Myocyte (in vitro differentiated cells): ENCODE measurements at places on chromosomes 4 and X.

- peak; percentile 89 for DNase-seq
Observed at GRCh38 chr4:3481113-3481531, 18.0 kb downstream of the DOK7 start.

DNA sequence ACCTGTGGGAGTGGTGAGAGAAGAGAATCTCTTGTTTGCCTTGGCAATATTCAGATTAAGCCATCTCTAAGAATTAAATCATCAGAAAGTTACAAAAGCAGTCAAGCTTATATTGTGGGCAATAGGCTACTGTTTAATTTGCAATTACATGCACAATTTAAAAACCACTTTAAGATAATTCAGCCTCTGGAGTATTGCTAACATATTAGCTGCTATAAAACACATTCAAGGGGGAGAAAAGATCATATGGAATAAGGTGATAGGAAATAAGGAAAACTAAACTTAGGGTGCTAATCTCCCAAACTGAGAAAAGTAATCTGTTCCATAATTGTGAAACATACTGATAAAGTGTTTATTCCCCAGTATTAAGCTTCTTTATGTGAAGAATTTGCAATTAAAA, 103.9 kb downstream of the ARAP2 start:
- DNase-seq, result no peak

DNA sequence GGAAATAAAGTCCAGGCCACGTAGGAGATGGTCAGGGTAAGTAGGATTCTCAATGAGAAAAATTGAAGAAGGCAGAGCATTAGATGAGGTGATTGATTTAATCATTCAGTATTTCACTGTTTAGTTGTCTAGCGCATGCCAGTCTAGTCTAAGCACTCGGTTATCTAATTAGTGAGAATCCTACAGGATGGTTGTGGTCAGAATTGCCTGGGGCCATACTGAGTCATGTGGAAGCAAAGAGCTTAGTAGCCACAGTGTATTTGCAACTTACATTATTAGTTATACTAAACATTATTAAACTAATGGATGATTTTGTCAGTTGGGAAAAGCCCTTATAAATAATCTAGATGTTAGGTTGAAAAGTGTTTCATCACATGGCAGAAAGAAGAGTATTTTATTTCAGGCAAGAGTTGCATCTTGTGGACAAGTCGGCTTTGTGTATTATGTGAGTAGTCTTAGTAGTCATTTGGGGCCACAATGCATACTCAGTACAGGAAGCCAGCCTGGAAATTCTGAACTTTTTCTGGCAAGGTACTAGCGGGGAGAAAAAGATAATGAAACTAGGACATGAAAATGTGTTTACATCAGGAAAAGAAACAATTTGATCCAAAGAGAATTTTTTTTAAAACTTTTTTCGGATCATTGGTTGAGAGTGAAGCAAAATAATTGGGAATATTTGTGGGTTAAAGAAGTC, 31.9 kb downstream of the CPEB2 start:
- DNase-seq, result no peak

DNA sequence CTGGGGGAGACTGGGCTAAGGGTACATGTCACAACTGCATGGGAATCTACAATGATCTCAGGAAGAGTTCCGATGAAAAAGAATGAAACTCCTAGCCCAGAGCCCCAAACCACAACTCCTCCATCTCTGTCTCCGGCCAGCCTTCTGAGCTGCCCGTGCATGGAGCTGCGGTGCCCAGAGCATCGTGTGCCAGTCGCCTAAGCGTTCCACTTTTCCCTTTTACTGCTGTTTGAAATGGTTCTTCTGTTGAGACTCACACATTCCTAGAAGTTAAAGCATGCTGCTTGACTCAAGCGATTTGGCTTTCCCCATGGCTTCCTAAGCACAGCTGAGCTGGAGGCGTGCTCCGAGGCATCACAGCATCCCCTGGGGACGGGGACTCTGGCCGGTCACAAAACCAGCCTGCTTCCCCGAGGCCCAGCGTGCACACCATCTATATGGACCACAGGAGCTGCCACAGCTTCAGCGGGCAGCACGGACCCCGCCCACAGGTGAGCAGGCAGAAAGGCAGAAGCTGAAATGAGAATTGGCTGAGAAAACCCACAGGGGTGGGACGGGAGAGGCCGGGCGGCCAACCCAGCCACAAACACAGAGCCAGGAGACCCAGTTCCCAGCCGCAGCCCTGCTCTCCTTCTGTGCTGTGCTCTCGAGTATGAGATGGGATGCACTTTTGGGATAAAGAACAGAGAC, 5.0 kb downstream of the CCNQ start:
- no peak for DNase-seq

- no peak for DNase-seq
Observed at GRCh38 chr4:16168710-16169388, 57.4 kb downstream of the TAPT1 start.

DNA sequence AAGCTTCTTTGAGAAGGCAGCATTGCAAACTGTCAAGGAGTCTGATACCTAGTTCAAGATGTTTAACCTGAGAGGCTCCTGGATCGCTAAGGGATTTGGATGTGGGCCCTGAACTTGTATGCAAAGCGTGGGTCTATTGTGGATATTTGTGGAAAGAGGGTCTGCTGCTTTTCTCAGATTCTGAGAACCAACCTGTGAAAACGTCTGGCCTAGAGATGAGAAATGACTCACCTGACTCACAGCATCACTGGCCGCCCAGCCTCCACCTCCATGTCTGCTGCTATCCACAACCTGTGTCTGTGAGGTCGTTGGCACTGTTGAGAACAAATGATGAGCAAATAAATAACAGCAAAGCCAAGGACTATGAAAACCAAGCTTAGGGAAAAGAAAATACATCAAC, 33.3 kb upstream of the PROM1 start:
- DNase-seq, result no peak

DNA sequence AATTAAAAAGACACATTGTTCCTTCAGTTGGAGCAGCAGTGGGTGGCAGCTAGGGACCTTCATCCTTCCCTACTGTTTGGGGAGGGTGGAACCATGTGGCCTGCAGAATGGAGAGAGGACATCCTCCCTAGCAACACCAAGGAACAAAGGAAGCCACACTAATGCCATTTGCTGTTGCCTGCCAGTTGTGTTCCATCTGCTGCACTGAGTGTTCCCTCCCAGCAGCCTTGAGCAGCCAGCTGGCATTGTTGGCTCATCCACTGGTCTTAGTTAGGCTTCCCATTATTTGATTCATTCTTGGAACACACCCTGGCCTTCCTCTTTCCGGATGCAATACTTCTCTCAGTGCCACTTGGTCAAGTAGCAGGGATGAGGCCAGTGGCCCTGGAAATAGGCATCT, 25.0 kb upstream of the HMGB3 start:
- DNase-seq, result peak; percentile 49

DNA sequence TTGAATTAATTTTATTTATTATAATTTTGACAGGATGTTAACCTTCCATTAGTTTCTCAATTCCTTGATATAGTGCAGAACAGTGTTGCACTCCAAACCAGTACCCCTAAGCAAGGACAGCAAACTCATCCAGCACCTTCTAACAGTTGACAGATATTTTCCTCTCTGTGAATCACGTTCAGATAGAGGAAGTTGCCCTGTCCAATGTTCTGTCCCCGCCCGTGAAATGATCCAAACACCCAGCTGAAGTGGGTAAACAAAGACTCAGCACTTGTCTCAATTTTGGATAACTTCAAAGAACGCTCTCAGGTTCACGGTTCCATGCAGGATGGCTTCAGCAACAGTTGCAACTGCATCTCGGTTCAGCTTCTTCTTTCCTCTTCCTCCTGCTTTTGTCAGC, 1240.0 kb upstream of the ADGRL3 start:
- DNase-seq, result no peak
